Activated naive CD8-positive, alpha-beta T cell treated with anti-CD3 and anti-CD28 coated beads, Interleukin-2, amount 50 U/mL, for 16 hours (primary cell): ENCODE measurements at places on chromosomes 1 and 21.

- no peak for DNase-seq
Measured at GRCh38 chr21:37139902-37140301, 66.8 kb downstream of the TTC3 start.

DNA sequence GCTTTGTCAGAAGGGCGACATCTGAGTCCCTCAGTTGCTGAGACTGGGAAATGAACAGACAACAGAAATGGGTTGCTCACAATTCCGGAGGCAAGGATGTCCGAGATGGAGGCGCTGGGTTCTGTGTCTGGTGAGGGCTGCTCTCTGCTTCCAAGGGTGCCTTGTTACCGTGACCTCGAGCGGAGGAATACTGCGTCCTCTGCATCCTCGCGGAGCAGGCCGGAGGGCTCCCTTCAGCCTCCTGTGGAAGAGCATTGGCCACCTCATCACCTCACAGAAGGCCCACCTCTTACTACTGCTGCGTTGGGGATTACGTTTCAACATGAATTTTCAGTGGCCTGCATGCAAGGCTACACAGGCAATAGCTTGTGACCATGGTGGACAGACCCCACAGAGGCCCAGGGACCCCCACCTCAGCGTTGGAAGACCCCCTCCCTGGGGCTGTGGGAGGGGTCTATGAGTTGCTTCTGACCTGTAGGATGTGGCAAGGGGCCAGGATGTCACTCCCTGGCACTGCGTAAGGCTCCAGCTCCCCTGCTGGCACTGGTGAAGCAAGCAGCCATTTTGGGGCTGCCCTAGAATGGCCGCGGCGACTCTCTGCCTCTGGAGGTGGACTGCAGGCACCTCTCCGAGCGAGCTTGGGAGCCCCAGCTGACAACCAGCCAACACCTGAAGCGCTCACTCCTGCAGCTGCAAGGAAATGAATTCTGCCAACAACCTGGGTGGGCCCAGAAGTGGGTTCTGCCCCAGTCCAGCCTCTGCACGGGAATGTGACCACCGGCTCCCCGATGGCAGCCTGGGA, 36.3 kb upstream of the COL6A1 start:
- DNase-seq: no peak

DNA sequence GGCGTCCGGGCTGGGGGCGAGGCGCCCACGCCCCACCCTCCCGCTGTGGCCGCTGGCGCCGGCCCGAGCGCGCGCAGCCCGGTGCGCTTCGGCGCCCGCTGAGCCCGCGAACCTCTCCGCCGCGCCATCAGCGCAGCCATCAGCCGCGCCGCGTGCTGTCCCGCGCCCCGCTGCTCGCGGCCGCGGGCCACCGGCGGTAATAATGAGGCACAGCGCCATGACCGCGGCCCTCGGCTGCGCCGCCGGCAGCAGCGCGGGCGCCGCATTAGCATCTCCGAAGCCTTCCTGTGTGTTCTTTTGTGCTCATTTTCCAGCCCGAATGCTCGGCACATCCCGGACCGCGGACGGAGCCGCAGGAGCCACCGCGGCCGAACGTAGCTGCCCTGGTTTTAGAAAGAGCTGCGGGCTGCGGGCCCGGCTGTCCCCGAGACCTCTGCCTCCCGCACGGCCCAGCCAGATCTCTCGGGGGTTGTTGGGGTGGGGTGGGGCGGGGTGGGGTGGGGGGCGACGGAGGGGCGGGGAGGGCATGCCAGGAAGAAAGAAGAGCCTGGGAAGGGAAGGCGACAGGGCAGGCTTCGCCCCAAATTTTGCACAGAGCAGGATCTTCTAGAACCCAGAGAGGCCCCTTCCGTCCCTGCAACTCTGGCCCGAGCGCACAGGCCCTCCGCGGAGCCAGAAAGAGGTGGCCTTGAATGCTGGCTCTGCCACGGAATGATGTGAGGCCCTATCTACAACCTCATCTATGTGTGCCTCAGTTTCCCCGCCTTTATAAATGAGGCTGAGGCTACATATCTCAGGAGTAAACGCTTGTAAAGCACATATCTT, 55.3 kb downstream of the RRAGC start:
- DNase-seq: no peak

- DNase-seq: no peak
Measured at GRCh38 chr1:200468264-200469001, 58.6 kb upstream of the ZNF281 start.
